ENCODE measurements at places on chromosomes 3 and 15.
A peak's percentile ranks its signal among the peaks of the same experiment; 100 is the strongest.

- DNase-seq = no peak
These were observed 887 bp downstream of the OXTR start for GRCh38 chr3:8768364-8769087.

- DNase-seq = no peak
These were observed 69.1 kb upstream of the SNRK start for GRCh38 chr3:43217206-43217605.

DNA sequence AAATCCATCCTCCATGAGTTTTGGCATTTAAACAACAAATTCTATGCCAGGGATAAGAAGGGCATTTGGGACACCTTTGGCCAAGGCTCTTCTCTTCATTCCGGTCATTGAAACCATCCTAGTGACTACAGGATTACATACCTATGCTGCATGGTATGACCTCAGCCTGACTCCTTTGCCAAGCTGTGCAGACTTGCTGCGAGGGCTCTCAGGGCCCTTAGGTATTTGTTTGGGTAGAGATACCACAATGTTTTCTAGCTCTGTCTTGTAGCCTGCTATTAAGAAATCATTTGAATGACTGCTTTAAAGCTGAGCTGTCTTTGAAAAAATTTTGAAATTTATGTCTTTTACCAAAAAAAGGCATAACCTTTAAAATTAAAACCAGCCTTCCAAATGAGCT is 749.8 kb upstream of the SGO1 start:
- DNase-seq = no peak

DNA sequence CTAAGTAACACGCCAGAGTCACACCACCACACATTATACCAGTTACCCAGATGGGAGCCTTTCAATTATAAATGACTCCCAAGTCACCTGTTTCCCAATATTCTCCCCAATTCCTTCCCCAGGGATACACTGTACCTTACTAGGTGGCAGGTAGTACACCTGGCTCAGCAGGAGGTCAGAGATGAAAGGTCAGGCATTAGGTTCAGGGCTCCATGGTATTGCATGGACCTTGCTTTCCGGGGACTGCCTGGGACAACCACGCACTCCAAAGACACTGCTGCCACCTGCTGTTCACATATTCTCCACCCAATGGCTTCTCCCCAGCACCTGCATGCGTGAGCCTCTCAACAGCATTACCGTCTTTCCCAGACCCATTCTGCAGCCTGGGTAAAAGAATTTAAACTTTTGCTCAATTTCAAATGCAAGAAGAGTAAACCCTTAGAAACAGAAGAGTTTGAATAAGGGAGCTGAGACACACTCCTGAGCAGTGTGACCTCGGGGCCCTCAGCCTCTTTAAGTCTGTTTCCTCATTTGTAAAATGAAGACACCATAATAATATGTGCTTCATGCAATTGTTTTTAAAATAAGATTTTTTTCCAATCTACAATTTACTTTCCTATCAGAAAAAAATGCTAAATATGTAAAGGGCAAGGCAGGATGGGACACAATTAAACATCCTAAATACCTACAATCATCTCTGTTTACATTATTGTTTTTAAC is 28.0 kb upstream of the LACTB start:
- DNase-seq = peak; percentile 84

DNA sequence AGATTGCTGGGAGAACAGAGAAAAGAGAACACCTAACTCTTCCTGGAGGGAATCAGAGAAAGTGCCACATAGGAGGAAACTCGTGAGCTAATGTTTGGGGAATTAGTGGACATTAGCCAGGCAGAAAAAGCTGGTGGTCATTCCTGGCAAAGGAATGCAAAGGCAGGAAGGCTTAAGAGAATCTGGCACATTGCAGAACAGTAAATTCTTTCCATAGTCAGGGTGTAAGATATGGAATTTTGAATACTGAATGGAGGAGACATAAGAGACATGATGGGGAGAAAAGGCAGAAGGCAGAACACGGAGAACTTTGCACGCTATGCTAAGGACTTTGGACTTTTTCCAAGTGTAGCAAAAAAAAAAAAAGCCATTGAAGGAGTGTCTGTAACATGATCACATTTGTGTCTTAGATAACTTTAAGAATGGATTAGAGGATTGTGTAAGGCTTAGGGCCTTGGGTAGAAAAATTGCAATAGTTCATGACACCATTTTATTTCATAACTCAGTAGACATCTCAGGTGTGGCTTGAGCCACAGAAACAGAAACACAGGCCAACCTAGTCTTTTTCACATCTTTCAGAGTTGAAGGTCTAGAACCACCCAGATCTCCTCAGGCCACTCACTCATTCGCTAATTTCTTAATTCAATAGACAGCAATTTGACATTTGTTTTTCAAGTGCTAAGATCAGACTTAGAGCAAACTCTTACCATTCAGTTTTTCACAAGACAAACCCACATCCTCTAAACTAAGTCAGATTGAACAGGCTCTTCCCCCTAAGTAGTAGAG is 31.2 kb upstream of the CCDC80 start:
- DNase-seq = no peak

Data from BE2C (cell line).